ENCODE measurements at places on chromosomes 4 and X.

GRCh38 chr4:151687021-151687640 lies 73.7 kb downstream of the GATB start:
- H3K4me3 ChIP-seq: no peak overlapping the region
- H3K4me1 ChIP-seq: no peaks in the 10 kb centered on the region
- no peak overlapping the region for H3K27ac ChIP-seq
- no peaks in the 10 kb centered on the region for H3K27me3 ChIP-seq
- no peak for DNase-seq

DNA sequence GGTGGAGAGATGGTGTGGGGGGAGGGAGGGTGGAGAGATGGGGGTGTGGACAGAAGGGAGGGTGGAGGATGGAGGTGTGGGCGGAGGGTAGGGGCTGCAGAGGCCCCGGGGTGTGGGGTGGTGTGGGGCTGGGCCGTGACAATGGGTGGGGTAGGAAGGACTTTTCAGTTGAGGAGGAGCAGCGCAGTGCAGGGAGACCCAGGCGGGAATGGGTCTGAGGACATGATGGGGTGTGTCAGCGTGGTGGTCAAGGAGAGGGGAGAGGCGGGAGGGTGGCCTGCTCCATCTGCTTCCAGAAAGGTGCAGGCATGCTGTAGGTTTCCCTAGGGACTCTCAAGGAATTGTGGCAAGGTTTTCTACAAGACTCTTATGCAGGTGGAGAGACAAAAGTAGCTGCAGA lies 48.9 kb downstream of the RGS12 start:
- no peak for DNase-seq
- no peak overlapping the region for H3K4me3 ChIP-seq
- no peaks in the 10 kb centered on the region for H3K27me3 ChIP-seq
- H3K4me1 ChIP-seq: peaks cover 17% of the 10 kb centered on the region
- no peak overlapping the region for H3K27ac ChIP-seq

GRCh38 chr4:5793514-5793913 lies 82.5 kb downstream of the EVC start:
- no peak for DNase-seq
- H3K4me3 ChIP-seq: no peak overlapping the region
- H3K27me3 ChIP-seq: no peaks in the 10 kb centered on the region
- no peaks in the 10 kb centered on the region for H3K4me1 ChIP-seq
- no peaks in the 10 kb centered on the region for H3K36me3 ChIP-seq

DNA sequence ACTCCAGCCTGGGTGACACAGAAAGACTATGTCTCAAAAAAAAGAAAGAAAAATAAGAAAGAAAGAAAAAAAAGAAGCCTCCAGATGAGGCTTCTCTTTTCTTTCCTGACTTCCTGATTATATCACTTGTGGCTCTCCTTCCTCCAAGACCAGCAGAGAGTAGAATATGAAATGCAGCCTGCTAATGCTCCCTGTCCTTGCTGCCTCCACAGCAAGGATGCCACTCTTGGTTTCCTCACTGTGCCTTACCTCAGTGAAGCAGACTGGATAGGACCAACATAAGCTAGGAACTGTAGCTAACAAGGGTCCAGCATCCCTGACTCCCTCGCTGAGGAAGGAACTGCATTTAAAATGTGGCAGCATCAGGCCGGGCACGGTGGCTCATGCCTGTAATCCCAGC lies 11.7 kb downstream of the SLC25A43 start:
- no peaks in the 10 kb centered on the region for H3K4me1 ChIP-seq
- H3K36me3 ChIP-seq: no peaks in the 10 kb centered on the region
- no peak overlapping the region for H3K27ac ChIP-seq
- DNase-seq: no peak
- no peaks in the 10 kb centered on the region for H3K27me3 ChIP-seq

DNA sequence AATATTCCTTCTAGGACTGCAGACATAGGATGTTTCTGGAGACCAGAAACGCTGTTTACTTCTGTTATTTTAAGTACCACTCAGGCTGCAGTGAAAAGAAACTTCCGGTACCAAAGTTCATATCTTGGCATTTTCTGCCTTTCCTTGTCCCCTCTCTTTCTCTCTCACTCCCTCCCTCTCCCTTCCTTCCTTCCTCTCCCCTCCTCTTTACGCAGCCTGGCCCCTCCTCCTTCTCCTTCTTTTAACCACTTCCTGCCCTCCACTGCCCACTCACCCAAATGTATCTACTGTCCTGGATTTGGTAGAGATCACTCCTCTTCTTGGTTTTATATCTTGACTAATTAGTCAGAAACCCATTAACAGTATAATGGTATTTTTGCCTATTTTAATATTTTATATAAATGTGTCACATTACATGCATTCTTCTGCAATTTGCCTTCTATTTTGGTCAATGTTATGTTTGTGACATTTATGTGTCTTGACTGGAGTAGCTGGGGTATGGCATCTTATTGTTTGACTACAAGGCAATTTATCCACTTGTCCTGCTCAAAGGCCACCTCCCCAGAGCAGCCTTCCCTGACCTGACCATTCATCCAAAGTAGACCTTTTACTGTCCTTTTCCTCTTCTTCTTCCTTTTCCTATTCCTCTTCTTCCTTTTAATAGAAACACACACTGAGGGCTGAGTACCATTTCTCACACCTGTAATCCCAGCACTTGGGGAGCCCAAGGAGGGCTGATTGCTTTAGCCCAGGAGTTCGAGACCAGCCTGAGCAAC lies 56.9 kb downstream of the BCOR start:
- no peaks in the 10 kb centered on the region for H3K27me3 ChIP-seq
- no peak for DNase-seq
- no peak overlapping the region for H3K27ac ChIP-seq
- H3K36me3 ChIP-seq: no peaks in the 10 kb centered on the region

- H3K36me3 ChIP-seq: no peaks in the 10 kb centered on the region
- no peaks in the 10 kb centered on the region for H3K27me3 ChIP-seq
- no peak overlapping the region for H3K4me3 ChIP-seq
- no peak overlapping the region for H3K27ac ChIP-seq
Measured at GRCh38 chr4:15805583-15806517, 27.7 kb downstream of the CD38 start.

DNA sequence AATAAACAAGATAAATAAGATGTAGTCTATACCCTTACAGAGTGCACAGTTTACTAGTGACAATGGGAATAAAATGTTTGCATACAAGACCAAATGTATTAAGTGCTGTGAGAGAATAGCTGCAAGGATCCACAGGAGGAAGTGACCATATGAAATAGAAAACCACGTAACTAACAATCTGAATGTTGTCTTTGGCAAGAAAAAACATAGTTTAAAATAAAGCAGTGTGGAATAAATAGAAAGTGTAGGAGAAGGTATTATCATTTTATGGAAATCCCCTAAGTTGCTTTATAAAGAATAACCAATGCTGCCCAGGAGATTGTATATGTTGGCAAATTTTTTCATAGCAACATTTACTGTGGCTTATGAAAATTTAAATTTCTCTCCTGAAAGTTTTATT lies 116.1 kb downstream of the PCDH7 start:
- no peak for DNase-seq
- no peaks in the 10 kb centered on the region for H3K4me1 ChIP-seq
- H3K4me3 ChIP-seq: no peak overlapping the region
- H3K36me3 ChIP-seq: no peaks in the 10 kb centered on the region
- H3K27me3 ChIP-seq: no peaks in the 10 kb centered on the region
- H3K27ac ChIP-seq: no peak overlapping the region

DNA sequence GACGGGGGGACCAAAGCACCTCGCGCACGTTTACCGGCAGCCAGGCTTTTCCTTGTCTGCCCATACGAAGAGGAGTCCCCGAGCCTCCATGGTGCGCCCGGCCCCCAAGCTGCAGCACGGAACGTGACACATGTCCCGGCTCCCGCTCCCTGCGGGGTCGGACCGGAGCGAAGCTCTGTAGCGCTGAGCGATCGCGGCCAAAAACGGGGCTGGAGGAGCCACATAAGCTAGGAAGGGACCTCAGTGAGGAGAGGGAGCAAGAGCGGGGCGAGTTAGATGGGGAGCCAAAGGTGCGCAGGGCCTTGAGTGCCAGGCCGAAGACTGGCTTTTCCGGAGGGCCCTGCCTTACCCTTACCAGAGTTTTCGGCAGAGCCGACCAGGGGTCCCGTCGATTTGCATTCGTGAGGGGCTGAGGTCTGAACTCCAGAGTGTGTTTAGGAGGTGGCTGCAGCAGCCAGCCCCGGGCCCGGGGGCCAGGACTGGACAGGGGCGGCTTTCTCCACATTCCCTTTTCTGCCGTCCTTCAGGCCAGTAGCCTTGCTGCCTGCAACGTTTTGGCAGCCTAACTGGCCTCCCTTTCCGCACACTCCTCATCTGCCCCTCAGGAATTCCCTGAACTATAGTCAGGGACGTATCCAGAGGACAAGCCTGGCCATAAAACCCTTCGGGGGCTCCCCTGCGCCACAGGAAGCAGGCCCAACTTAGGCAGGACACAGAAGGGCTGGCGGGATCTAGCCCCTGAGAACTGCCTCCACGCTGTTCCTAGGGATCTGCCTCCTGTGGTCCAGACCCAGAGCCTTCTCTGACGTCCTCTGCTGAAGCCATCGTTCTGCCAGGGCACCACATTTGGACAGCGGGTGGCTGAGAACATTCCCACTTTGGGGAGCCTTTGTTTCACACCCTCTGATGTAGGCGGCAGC lies 689 bp downstream of the SSR4 start:
- H3K27me3 ChIP-seq: no peaks in the 10 kb centered on the region
- H3K4me3 ChIP-seq: peak overlapping the region; percentile 89
- H3K4me1 ChIP-seq: peaks cover 15% of the 10 kb centered on the region
- DNase-seq: peak; percentile 16

GRCh38 chr4:93342738-93343137 lies 485.8 kb upstream of the ATOH1 start:
- no peak overlapping the region for H3K4me3 ChIP-seq
- no peaks in the 10 kb centered on the region for H3K4me1 ChIP-seq

DNA sequence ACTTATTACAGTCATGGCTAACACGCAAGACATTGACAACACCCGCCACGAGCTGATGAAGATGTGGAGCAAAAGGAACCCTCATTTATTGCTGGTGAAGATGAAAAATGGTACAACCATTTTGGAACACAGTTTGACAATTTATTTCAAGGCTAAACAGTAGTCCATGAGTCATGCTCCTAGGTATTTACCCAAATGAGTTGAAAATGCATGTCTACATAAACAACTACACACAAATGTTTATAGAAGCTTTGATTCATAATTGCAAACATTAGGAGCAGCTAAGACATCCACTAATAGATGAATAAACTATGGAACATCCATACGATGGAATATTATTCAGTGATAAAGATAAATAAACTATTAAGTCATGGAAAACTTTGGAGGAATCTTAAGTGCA lies 580.1 kb downstream of the RAPGEF2 start:
- H3K27me3 ChIP-seq: no peaks in the 10 kb centered on the region
- H3K36me3 ChIP-seq: no peaks in the 10 kb centered on the region
- no peaks in the 10 kb centered on the region for H3K4me1 ChIP-seq
- H3K4me3 ChIP-seq: no peak overlapping the region

DNA sequence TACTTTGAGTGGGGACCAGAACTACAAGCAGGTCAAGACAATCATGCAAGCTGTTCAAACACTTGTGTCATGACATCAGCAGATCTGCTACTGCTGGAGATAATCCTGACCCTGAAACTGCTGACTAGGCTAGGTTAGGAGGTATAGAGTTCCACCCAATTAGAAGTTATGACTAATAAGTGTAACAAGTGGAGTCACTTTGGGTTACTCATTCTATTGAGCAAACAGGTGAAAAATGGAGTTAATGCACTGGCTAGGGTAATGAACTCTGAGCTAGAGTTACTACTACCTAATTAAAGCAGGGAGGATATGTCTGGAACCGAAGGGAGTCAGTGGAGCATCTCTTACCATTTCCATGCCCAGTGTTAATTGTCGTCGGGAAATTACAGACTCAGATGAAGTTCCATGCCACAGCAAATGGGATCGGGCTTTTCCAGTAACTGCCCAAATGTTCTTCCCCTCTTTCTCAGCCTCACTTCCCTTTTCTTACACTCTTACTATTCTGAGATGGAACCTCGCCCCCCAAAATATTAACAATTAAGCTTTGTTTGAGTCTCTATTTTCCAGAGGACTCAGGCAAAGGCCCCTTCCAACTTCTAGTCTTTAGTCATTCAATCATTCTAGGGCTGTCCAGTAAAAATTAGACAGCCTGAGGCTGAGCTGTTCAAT lies 19.8 kb upstream of the MANBA start:
- no peak for DNase-seq
- no peaks in the 10 kb centered on the region for H3K4me1 ChIP-seq
- no peaks in the 10 kb centered on the region for H3K27me3 ChIP-seq

- no peak overlapping the region for H3K27ac ChIP-seq
- H3K4me3 ChIP-seq: no peak overlapping the region
- no peaks in the 10 kb centered on the region for H3K4me1 ChIP-seq
- no peaks in the 10 kb centered on the region for H3K36me3 ChIP-seq
- no peaks in the 10 kb centered on the region for H3K27me3 ChIP-seq
Measured at GRCh38 chr4:16627999-16628398, 270.4 kb downstream of the LDB2 start.

GRCh38 chrX:45351478-45351877 lies 150.8 kb upstream of the DIPK2B start:
- no peaks in the 10 kb centered on the region for H3K4me1 ChIP-seq
- H3K27ac ChIP-seq: no peak overlapping the region
- DNase-seq: no peak
- peaks cover 8% of the 10 kb centered on the region for H3K27me3 ChIP-seq

DNA sequence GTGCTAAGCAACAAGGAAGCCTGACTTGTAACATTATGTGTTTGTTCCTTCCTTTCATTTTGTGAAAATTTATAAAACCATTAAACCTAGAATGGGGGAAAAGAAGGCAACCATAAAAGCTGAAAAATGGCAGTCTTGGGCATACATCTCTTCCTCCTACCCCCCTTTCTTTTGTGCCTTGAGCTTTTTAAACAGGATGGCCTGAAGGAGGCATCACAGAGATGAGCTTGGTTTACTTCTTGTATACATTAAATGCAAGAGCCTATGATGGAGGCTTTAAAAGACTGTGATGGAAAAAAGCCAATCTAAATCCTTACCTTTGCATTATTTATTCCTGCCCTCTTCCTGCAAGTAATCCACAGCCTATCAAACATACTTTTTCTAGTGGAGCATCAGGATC lies 36.2 kb upstream of the ADH7 start:
- no peaks in the 10 kb centered on the region for H3K4me1 ChIP-seq
- no peak for DNase-seq
- no peak overlapping the region for H3K27ac ChIP-seq
- no peak overlapping the region for H3K4me3 ChIP-seq
- H3K36me3 ChIP-seq: no peaks in the 10 kb centered on the region
- peaks cover 4% of the 10 kb centered on the region for H3K27me3 ChIP-seq

All from activated naive CD8-positive, alpha-beta T cell treated with anti-CD3 and anti-CD28 coated beads, Interleukin-2, amount 50 U/mL, for 24 hours (primary cell).